ENCODE measurements at places on chromosomes 6 and 20. TPM values are rescaled to one million over a fixed set of nuclear protein-coding genes. Genes with fewer than 3 reads are reported as not detected.

The KCNK16 gene
- total RNA-seq, result not detected

The C20orf202 gene
- not detected for total RNA-seq

The SOX12 gene
- total RNA-seq, result 4.0 TPM

The IL17F gene
- total RNA-seq, result 295 TPM

The DDX27 gene
- total RNA-seq, result 35.6 TPM

The TBX18 gene
- not detected for total RNA-seq

The CRIP3 gene
- total RNA-seq, result 4.2 TPM

The PAK5 gene
- total RNA-seq, result not detected

The SMOC2 gene
- not detected for total RNA-seq

The SEL1L2 gene
- not detected for total RNA-seq

The VPS16 gene
- 37.2 TPM for total RNA-seq

The SPATA25 gene
- total RNA-seq, result 0.74 TPM

The SIRPB2 gene
- total RNA-seq, result not detected

The DNAH8 gene
- total RNA-seq, result 0.09 TPM

The SRSF3 gene
- total RNA-seq, result 473 TPM

The NHLRC1 gene
- total RNA-seq, result not detected

The TMC2 gene
- not detected for total RNA-seq

The ADAM33 gene
- total RNA-seq, result not detected

Data from activated T-helper 17 cell treated with anti-CD3 and anti-CD28 coated beads, Interleukin-2, amount 50 U/mL, for 72 hours (primary cell).